ENCODE measurements at places on chromosomes 12 and 14. TPM values are rescaled to one million over a fixed set of nuclear protein-coding genes. Genes with fewer than 3 reads are reported as not detected.

FCF1 gene
- total RNA-seq, result 33.1 TPM

FMNL3 gene
- total RNA-seq, result 6.2 TPM

GRCh38 chr14:97457575-97458085, 660.4 kb downstream of the VRK1 start:
- DNase-seq, result peak; percentile 5

- peak; percentile 77 for DNase-seq
Observed at GRCh38 chr12:54201001-54201794, 12.4 kb upstream of the SMUG1 start.

DNA sequence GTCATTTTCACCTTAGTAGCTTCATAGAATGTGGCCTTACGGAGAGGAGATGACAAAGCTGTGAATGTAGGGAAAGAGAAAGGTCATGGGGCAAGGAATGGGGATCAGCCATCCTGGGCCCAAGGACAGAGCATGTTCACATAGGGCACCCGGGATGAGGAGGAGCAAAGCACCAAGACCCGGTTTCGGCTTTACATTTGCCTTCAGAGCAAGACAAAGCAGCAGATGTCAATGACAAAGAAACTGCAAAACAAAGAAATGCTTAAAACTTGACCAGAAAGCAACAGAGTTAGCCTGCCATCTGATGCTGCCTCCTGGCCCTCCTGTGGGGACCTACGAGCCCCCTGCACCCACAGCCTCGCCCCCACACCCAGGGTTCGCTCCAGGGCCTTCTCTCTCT, 249.2 kb downstream of the SLC41A2 start:
- DNase-seq, result no peak

GRCh38 chr12:105538880-105539279, 208.4 kb downstream of the C12orf75 start:
- DNase-seq, result no peak

All from PC-3 (cell line).